ENCODE measurements at places on chromosomes 3 and 15.

- DNase-seq, result no peak
Observed at GRCh38 chr15:33636234-33636633, 325.5 kb downstream of the RYR3 start.

DNA sequence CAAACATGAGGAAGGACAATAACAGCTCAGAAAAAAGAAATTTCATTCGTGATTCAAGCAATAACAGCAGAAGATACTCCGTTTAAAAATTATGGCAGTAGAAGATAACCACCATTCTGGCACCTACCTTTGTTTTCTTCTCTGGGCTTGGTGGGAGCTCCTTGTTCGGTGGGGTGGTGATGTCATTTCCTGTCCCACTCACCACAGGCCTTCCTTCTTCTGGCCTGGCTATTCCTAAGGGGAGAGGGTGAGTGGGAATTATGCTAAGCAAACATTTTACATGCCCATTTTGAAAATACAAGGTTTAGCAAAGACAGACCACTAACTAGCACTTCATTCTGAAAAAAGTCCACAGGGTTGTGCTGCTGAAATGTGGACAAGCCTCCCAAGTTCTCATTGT is 74.4 kb downstream of the DHX30 start:
- no peak for DNase-seq

DNA sequence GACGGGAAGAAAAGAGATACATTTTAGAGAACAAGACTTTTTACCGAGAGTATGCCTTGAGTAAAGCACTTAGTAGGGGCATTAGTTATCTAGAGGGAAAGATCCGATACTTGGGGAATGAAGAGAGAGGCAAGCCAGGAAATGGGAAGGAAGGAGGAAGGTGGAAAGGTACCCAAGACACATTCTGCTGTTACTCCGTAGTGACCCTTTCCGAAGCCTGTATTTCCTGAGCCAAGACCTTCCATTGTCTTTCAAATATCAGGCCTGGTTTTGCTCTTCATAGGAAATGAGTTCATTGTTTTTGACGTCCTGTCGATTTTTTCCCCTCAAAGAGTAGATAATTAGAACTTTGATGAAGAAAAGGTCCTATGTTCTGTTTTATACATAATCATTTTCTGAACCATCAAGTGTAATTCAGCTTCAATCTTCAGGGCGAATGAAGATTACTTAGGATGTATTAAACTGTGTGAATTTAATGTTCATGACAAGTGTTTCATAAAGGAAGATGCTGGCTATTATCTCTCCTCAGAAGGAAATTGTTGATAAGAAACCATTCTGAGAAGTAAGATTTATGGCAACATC is 95.7 kb downstream of the PPM1L start:
- no peak for DNase-seq

GRCh38 chr3:159186581-159186980 is 384.7 kb downstream of the MFSD1 start:
- DNase-seq, result no peak

DNA sequence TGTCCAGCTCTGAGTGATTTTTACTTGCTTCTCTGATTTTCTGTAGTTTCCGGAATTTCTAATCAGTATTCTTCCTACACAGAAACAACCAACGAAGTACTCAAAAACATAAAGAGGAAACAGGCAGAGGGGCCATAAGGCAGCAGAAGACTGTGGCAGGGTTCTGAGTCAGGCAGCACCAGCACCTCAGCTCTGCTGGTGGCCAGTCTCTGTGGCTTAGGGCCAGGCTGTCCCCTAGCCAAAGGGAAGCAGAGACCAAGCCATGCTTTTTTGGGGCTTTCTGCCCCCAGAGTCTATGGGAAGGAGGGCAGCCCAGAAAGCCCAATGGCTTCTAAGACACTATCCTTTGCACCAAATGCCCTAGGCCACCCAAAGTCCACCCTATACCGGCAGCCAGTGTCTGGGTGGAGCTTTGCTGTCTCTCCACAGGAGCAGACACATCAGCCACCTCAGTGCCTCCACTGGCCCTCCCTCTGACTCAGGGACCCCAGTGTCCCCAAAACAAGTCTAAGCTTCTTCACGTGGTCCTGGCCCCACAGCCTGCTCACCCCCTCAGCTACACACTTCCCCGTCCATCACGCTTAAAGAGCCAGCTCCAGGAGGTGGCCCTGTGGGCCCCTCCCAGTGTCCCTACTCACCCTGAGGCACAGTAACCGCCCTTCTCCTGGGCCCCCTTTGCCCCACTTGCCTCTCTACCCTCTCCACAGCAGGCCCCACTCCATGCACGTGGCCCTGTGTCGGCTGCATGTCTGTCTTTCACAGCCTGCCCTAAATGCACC is 46.2 kb downstream of the CCDC12 start:
- DNase-seq, result no peak
